NCI-H1436 treated with DMSO at 0.1 percent for 48 hours (cell line): ENCODE measurements at places on chromosomes 4 and X.

DNA sequence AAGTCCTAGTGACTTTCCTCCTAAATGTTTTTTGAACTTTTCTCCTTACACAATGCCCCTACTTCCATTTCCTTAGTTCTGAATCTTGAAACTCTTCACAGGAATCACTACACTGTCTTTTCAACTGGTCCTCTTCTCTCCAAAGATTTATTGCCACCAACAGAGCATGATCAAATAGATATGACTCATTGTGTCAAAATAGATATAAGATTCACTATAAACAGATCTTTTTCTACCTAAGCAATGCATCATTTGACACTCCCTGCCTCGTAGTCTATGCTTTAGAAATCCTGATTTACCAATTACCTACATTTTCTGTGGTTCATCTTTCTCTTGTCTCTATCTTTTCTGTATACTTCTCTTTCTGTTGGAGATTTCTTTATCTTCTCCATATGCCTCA is 789.6 kb upstream of the SLIT2 start:
- DNase-seq, result no peak

DNA sequence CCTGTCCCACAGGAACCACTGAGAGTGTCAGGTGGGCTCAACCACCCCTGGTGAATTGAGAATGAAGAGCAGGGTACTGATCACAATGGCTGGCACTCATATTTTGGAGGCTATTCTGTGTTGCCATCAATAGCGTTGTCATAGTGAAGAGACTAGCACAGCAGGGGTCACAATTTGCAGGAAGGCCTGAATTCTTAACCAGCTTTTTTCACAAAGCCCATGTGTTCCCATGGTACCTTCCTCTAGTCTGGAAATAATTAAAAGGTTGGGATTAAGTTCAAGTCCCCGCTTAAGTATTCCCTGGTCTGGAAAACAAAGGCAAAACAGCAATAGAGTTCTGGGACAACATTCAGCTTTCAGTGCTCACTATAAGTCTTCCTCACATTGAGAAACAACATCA is 1051.7 kb downstream of the C4orf33 start:
- DNase-seq, result no peak

- DNase-seq, result no peak
Measured at GRCh38 chrX:70332600-70332999, 42.7 kb downstream of the KIF4A start.

DNA sequence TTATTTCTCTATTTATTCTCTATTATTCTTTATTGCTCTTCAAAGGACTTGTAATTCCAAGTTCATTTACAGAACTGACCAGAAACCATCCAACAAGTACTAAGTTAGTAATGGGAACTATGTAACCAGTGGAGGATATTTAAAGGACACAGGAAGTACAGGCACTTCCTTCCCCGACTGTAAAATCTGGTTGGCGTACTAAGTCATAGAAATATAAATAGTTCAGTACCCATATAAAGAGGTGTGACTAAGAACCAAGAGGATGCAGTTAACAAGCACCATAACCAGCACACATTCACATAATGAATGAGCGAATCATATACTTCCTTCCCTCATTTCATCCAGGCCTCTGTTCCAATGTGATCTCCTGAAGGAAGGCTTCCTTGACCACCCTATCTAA is 3.6 kb upstream of the EIF4E start:
- no peak for DNase-seq

DNA sequence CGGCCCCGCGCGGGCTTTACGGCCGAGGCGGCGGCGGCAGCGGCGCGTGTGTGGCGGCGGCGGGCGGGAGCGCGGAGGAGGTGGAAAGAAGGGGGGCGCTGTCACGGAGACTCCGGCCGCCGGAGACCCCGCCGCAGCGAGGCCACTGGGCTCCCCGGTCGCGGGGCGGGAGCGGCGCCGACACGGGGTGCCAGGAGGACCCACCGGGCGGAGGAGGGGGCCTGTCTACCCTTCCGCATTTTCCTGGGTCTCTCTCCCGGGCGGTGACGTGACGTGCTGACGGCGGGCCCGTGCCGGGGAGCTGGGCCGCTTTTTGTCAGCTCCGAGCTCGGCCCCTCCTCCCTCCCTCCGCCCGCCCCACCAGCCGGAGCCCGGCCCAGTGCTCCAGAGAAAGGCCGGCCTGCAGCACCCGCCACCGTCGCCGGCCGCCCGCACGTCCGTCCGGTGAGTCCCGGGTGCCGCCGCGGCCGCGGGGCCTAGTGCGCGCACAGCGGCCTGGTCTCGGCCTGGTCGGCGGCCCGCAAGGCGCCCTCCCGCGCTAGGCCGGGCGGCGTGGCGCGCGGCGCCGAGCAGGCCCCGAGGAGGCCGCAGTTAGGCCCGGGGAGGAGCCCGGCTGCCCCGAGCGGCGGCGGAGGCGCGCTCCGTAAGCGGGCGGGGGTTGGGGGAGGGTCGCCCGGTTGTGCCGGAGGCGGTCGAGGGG is at the start of gene ZFX:
Gene ZFX, plus strand, starts transcription at position 379 of the 700 bp plus-strand sequence. CDS start 23,014 bp downstream, outside the sequence.
- no peak for DNase-seq
